ENCODE measurements at places on chromosomes 12 and 14. TPM values are rescaled to one million over a fixed set of nuclear protein-coding genes. Genes with fewer than 3 reads are reported as not detected.

Gene KCNK10
- total RNA-seq, result not detected

Gene RDH11
- 97.4 TPM for total RNA-seq

Gene ANKRD9
- 19.9 TPM for total RNA-seq

Gene TEX22
- 0.41 TPM for total RNA-seq

Gene CMKLR1
- total RNA-seq, result not detected

Gene CD4
- 1.3 TPM for total RNA-seq

Gene IL23A
- 5.3 TPM for total RNA-seq

Gene TMTC3
- total RNA-seq, result 20.1 TPM

Gene PLD4
- total RNA-seq, result not detected

Gene AMN
- not detected for total RNA-seq

Gene NDRG2
- 28.6 TPM for total RNA-seq

Gene APOF
- total RNA-seq, result not detected

Gene SERPINA9
- total RNA-seq, result not detected

Gene FOXA1
- not detected for total RNA-seq

Gene LMNTD1
- not detected for total RNA-seq

Gene EML5
- total RNA-seq, result not detected

Gene EPYC
- not detected for total RNA-seq

Gene NKX2-1
- total RNA-seq, result not detected

Gene C12orf54
- not detected for total RNA-seq

Gene TTC6
- not detected for total RNA-seq

Gene NEUROD4
- total RNA-seq, result not detected

Gene CACNA2D4
- not detected for total RNA-seq

Gene ADAM21
- 0.06 TPM for total RNA-seq
